ENCODE measurements at places on chromosomes 2 and 18.

DNA sequence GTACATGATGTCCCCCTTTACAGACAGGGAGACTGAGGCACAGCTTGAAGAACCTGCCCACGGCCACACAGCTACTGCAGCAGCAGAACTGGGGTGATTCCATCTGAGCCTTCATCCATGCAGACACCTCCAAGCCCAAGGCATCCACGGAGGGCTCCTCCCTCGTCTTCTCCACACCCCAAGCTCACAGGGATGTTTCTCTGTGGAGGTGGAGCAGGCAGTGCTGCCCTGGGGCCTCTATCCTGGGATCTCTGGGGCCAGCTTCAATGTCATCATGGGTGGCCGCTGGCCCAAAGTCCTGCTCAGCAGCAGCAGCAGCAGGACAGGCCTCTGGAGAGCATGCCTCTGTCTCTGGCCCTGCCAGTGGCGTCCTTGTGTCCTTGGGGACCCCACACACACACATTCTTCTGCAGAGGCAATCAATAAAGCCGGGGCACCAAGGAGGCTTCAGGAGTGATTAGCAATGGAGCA is 31.2 kb downstream of the ADI1 start:
- DNase-seq, result no peak

GRCh38 chr18:48983793-48984437 is 33.1 kb upstream of the SMAD7 start:
- peak; percentile 47 for DNase-seq

- DNase-seq, result no peak
Observed at GRCh38 chr18:32956591-32957315, 183.9 kb upstream of the KLHL14 start.

GRCh38 chr18:22879293-22879692 is 53.8 kb upstream of the RBBP8 start:
- DNase-seq, result no peak

DNA sequence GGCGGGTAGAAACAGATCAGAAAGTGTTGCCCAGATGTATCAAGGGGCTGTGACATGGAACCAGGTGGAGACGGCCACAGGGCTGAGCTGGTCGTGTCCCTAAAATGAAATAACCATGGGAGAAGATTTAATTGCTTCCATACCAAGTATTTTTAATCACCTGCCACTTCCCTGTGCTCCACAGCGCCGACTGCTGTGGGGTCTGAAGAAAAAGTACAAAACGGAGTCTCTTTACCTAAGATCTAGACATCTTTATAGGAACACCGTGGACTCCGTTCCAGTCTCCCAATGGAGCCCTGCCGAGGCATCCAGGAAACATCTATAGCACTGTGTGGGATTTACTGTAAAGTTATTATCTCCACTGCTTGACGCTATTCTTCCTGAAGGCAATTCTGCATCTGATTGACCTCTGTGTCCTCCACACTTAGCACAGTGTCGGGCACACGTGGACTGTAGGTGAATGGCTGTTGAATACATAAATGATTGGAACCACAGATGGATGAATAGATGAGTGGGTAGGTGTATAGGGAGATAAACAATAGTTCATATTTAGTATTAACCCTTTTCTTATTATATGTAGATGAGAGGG is 21.6 kb upstream of the GYPC start:
- DNase-seq, result peak; percentile 60

- no peak for DNase-seq
Observed at GRCh38 chr2:180442860-180443644, 436.0 kb upstream of the CWC22 start.

DNA sequence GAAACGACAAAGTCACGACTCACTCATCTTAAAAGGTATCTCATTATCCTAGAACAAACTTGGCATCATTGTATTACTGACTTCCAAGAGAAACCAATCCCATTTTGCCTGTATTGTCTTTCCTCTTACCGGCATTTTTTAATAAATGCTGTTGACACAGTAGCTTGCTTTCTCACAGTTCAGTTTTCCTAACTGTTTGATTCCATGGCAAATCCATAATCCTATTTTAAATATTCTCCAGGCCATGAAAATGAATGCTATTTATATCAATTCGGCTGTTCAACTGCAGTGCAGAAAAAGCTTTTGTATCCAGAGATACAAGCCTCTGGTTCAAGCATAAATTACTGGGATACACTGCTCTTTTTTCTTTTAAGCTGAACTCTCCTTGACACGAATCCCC is 1241.9 kb downstream of the DPP10 start:
- DNase-seq, result no peak

DNA sequence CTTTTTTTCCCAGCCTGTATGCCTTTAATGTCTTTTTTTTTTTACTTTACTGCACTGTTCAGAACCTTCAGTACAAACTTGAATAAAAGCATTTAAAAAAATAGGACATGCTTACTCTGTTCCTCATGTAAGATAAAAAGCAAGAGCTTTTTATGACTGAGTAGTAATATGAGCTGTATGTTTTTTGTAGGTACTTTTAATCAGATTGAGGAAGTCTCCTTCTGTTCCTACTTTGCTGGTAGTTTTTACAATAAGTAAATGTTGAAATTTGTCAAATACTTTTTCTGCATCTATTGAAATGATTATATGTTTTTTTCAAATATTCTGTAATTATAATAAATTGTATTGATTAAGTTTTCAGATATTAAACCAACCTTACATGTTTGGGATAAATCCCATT is 189.8 kb downstream of the FAM210A start:
- no peak for DNase-seq

- DNase-seq, result no peak
Observed at GRCh38 chr2:122929347-122929746, 1095.7 kb upstream of the CNTNAP5 start.

GRCh38 chr2:207792244-207792785 is 22.6 kb upstream of the FZD5 start:
- peak; percentile 22 for DNase-seq

DNA sequence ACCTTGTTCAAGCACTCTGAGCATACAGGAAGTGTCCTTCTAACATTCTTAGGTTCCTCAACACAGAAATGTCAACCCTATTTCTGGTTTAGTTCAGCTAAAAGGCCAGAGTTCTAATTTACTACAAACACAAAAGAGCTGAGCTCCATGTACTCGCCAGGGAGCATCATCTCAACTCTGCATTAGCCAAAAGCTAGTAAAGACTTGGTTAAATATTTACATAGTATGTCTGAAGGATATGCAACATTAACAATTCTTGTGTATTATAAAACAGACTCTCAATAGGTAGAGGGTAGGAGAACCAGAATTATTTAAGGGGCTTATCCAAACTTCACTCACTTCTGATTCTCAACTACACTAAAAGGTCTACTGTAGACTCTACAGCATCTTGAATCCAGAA is 154.6 kb downstream of the THADA start:
- no peak for DNase-seq

GRCh38 chr2:40332191-40332826 is 119.6 kb downstream of the SLC8A1 start:
- DNase-seq, result no peak

GRCh38 chr18:34370704-34371395 is 146.1 kb upstream of the NOL4 start:
- DNase-seq, result no peak

DNA sequence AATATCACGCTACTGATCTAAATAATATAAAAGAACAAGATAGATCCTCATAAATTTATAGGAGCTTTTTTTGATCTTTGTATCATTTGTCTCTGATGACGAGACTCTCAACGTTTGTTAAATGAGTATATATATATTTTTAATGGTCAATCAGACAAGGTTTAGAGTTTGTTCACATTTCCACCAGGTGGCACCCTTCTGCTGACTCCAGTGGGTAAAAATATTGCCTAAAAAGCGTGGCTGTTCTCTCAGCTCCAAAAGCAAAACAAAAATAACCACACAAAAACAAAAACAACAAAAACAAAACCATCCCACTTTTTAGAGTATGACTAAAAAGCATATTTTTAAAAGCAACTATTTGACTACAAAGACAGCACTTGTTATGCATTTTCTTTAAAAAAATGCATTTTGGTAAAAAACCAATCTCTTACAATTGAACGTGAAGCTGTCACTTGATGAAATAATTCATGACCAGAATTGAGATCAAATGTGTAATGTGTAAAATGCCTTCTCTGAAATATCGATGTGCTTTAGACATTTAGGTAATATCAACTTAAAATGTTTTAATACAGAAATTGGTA is 723.2 kb downstream of the DPP10 start:
- DNase-seq, result no peak

- DNase-seq, result no peak
Observed at GRCh38 chr2:96788442-96789244, 27.4 kb upstream of the CNNM3 start.

DNA sequence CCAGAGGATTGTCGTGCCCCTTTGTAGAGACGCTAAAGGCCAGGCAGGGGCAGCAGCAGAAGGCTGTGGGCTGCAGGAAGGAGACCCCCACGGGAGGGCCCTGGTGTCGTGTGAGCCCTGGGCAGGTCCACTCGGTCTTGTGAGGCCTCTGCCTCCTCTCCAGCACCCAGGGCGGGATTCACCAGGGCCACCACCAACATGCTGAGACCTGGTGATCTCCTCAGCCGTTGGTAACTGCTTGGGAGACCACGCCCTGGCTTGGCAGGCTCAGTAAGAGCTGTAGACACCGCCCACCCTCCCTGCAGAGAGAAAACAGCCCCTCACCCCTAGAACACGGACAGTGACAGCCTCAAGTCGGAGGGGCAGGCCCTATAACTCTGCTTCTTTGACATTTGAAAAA is 21.1 kb downstream of the MBP start:
- DNase-seq, result no peak

DNA sequence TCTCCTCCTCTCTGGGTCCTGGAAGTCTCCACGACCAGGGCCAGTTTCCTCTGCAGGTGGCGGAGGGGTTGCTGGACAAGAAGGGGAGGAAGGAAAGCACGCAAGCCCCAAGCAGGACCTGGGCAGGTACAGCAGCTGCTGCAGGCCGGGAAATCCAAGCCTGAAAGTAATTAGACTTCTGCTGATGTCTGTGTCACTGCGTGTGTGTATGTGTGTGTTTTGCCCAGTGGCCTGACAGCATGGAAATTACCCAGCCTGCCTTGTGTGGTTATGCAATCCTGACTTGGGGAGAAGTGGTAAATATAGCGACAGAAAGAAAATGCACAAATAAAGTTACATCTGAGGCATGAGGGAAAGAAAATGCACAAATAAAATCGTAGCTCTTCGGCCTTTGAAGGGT is 121.8 kb upstream of the ZBTB14 start:
- no peak for DNase-seq

DNA sequence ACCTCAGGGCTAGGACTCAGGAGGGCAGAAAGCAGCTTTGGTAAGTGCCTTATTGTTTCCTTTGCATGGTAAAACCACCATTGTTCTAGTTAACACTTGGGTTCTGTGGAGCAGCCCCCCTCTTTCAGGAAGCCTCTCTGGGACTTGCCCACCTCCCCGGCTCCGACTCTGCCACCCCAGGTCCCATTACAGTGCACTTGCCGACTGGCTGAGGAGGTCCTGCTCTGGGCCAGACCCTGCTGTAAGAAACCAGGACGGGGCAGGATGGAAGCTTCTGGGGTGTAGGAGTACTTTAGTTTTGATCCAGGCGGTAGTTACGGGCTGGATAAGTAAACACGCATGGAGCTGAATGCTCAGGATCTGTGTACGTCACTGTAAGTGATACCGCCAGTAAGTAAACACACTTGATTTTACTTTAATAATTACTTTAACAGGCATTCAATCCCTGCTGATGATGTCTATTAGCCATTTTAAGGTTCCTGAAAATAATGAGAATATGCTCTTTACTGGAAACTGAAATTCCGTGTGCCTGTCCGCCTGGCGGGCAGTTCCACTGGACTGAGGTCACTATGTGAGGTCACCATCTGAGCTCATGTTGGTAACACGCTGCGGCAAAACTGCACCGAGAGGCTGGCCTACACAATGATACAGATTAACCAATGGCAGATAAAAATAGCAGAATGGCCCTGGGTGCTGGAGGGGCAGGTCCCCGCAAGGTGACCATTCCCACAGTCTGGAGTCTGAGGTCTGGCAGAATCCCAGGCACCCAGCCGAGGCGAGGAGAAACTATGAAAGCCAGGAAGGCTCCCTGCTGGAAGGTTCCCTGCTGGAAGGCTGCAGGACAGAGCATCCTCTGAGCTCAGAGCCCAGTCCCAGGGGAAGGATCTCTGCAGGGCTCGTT is 25.2 kb downstream of the HS1BP3 start:
- DNase-seq, result no peak

DNA sequence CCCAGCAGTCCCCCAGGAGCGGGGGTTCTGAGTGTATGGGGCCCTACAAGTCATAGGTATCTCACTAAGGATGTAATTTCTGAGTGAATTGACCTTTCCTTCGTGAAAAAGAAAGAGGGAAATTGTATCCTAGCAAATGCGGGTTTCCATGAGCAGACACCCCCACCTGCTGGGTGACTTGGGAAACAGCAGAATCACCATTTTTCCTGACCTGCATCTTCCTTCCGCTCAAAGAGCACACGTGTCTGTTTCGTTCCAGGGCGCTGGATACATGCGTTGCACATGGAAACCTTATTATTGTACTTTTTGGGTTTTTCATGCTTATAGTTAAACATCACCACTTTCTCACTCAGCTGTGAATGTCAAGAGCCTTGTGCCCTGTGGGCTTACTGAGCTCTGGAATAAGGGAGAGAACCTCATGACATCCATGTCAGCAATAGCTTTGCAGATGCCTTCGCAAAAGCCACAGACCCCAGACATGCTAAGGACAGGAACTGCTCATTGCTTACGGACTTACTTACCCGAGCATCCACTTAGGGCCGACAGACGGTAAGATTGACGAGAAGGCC is 132.8 kb downstream of the TPO start:
- peak; percentile 40 for DNase-seq

DNA sequence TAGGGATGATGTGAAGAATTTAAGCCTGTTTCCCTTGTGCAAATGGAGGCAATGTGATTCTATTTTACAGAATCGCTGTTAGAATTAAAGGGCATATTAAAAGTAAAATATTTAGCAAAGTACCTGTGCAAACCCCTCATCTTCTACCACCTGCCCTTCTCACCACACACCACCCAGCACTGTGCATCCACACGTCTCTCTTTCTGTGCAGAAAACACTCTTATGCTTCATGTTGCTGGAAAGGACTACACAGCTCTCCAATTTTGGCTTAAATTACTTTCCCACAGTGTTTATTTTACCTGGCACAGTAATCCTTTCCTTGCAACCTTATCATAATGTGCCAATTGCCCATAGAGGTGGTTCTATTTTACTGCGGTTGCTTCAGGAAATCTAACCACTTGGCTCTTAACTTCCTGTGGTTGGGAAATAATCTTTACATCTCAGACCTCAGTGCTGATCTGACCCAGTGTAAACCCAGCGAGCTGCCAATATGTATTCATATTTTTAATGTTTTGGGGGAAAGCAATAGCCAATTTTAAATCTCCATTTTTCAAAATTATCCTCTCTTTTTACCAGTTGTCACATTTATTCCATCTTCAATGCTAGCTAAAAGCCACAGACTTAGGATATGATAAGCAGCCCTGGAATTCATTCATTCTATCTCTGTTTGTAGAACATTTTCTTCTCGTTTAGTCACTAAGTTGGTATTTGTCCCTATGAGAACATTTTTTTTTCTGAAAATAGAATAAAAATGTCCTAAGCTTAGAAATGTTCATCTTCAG is 250.9 kb downstream of the DSEL start:
- DNase-seq, result no peak

DNA sequence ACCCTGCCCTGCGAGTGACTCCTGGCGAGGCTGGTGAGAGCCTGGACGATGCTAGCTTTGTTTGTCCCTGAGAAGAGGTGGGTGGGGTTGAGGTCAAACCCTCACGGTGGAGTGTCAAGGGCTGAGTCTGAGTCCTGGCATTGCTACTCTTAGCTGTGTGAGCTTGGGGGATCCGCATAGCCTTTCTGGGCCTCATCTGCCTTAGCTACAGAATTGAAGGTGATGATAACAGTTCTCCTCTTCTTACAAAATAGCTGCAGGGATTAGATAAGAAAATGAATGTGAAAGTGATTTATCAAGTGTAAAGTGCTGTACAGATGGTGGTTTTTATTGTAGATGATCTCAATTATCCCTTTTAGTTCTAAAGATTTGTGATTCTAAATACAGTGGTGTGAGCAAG is 144.6 kb downstream of the LPIN1 start:
- no peak for DNase-seq
